C1 segment of cervical spinal cord (tissue), 14 donors: ENCODE measurements at places on chromosomes 5 and 9.

DNA sequence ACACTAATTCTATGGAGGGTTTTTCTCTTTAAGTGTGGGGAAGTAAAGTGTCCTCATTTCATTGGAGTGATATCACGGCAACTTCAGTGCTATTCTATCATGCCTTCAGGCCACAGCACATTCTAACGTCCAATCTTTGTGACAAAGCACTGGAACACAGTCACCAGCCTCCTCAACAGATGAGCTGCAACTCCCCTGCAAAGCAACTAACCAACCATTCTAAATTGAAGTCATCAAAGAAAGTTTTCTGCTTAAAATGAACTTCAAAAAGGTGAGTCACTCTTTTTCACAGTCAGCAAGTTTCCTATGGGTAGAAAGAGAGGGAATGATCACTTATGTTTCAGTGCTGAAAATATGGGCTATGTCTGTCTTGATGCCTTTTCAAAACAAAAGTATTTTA, 190.8 kb downstream of the ELAVL2 start:
- DNase-seq = no peak

DNA sequence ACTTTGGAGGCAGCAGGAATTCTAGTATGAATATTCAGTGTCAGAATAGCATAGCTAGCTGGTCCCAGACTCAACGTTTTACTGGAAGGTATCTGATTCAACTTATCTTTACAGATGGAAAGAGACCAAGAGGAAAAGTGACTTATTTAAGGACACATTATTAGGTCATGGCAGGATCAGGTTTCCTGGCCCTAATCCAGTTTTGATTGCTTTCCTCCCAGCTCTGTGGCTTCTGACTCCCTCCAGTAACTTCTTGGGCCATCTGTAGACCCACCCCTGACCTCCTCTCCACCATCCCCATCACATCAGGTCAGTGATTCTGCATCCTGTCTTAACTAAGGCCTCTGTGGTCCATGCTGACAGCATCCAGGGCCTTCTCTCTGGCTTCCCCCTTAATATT, 38.4 kb downstream of the SH3TC2 start:
- no peak for DNase-seq

- no peak for DNase-seq
Observed at GRCh38 chr5:68290260-68290674, 74.7 kb downstream of the PIK3R1 start.

DNA sequence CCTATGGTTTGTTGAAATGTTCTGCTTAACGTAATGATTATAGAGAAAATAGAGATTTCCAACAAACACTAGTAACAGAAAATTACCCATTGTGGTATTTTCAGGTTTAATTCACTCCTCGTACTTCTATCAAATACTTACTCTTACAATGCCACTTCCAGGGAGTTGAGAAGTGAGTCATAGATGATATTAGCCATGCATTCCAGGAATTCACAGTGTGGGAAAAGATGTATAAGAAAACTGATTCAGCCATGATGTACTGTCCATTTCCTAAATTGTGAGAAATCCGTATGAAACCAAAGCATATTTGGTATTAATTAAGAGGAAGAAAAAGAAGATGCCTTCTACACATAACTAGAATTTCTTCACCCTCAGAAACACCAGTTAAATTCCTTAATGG, 1854.6 kb upstream of the WWC1 start:
- no peak for DNase-seq

- no peak for DNase-seq
Observed at GRCh38 chr5:88502179-88503040, 233.8 kb upstream of the TMEM161B start.

DNA sequence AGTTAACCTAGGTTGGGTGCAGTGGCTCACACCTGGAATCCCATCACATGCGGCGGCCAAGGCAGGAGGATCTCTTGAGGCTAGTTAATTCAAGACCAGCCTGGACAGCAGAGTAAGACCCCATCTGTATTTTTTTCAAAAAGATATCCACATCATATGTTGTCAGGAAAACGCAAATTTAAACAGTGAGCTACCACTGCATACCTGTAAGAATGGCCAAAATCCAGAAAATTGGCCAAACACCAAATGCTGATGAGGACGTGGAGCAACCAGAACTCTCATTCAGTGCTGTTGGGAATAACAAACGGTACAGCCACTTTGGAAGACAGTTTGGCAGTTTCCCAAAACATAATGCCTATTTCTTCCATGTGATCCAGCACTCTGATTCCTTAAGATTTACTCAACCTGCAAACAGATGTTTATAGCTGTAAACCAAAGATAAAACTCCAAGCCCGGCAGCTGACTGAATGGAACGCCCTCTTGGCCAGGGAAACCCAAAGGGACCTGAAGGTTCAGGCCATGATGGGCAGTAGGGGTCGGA, 12.4 kb downstream of the CEL start:
- DNase-seq = no peak

DNA sequence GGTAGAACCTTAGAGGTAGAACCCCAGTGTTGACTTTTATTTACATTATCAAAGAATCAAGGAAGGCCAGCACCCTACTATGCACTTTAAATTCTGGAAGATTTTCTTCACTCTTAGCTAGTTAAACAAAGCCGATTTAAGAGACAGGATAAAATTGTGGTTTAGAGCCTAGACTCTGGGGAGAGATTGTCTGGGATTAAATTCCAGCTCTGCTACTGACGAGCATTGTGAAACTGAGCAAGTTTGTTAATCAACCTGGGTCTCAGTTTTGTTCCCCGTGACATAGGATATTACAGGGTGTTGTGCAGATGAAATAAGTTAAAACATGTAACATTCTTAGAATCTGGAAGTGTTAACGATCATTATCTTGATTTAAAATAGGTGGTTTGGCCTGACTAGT, 83.5 kb downstream of the FEM1C start:
- no peak for DNase-seq

GRCh38 chr5:52956014-52956413, 33.1 kb upstream of the ITGA2 start:
- DNase-seq = no peak

DNA sequence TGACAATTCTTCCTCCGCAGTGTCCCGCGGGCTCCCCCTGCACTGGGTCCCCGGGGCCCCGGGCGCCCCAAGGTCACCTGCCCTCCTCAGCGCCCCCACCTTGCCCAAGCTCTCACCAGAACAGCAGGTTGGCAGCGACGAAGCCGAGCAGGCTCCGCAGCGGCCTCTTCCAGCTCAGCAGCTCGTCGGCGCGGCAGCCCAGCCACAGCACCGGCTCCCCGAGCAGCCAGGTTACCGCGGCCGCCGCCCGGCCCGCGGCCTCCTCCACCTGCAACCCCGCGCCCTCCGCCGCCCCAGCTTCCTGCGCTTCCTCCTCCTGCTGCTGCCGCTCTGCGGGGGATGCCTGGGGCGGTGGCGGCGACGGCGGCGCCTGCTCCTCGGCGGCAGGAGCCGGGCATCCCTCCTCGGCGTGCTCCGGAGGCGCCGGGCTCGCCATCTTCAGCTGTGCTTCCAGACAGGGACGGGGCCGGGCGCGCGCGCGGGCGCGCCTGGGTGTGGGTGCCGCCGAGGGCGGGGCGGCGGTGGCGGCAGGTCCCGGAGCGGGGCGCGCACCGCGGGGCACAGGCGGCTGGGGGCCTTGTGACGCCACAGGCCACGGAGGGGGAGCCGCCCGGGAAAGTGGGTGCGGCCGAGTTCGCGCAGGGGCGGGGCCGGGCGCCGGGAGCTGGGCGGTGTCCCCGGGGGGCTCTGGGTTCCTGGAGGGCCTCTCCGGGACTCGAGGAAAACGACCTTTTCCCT, at the start of gene RETREG1:
Gene RETREG1 (minus strand): TSS at position 462 of the 738 bp plus-strand sequence. CDS start 26 bp downstream, at position 436.
- peak; percentile 59 for DNase-seq

- DNase-seq = no peak
Observed at GRCh38 chr5:149406203-149406978, 27.3 kb upstream of the IL17B start.

DNA sequence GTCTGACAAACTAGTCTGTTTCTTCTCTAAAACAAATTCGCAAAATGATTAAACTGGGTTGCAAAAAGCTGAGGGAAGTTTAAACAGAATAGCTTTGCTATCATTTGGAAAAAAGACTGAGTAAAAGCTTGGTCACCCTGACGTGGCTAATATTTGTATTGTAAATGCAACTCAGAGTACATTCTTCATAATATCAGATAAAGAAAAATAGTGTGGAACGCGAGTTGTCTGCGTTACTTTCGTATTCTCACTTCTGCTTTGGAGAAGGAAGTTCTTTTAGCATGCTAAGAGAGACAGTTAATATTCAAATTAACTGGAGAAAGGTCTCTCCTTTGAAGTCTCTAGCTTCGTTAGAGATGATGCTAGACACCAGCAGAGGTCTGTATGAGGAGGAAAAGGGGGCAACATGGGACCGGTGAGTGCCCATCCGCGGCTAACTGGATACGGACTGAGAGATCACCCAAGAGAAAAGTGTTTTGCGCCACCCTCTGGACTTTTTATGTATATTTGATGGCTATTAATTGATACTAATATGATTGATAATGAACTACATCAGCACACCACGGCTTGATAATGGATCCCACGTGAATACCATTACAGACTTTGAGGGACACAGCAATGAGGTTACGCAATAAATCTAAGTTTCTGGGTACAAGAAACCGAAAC, 2.9 kb upstream of the CNTRL start:
- no peak for DNase-seq
